SJCRH30 (cell line): ENCODE measurements at places on chromosomes 11 and 22.
A peak's percentile ranks its signal among the peaks of the same experiment; 100 is the strongest.

DNA sequence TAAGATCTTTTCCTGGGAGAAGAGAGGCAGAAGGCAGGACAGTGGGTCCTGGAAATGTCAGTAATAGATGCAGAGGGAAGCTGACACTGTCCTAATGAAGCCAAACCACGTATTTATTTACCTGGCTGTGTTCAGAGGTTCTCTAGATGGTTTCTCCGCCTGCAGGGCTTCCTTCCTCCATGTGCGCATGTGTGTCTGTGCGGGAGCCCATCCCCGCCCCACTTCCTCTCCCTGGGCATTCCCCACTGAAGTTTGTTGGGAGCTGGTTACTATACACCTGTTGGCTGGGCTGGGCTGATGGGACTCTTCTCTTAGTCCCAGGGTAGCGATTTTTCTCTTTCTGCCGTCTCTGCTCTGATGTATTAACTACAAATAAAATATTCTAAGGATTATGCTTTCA is 204.9 kb upstream of the TBCEL start:
- DNase-seq, result no peak

GRCh38 chr22:24973872-24974271 is 21.4 kb downstream of the KIAA1671 start:
- DNase-seq, result no peak

DNA sequence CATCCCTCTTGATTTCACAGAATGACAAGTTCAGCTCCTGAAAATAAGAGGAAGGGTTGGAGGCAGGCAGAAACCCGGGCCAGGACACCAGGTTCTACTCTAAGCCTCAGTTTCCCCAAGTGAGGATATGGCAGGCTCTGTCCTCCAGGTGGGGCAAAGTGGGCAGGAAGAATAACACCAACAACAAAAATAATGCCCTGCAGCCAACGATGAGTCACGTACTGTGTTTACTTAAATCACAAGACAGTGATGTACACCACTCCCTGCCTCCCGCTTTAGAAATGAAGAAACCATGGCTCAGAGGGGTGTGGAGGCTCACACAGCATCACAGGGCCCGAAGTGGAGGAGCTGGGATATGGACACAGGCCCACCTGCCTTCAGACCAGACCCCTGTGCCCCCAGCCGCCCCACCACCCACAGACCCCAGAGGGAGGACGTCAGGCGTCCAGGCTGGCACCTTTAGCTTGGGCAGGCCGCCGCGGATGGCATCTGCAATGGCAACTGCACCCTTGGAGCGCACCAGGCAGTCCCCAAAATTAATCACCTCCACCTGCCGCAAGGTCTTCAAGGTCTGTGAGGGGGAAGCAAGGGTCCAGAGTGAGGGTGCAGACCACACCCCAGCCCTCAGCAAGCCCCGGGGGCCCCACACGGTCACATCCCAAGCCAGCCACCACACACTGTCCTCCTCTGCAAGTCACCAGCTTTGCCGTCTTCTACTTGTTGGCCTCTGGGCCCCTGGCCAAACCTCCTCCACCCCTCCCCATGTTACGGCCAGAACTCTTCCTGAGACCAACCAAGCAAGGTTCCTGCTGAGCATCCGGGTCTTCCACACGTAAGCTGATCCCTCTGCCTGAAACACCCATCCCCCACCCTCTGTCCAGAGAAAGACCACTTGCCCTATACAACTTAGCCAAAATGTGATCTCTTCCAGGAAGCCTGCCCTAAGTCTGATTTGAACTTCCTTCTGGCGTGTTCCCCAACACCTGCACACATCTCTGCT is 15.8 kb upstream of the CHADL start:
- DNase-seq, result no peak

- DNase-seq, result peak; percentile 49
Measured at GRCh38 chr11:16194566-16194965, 161.8 kb downstream of the SOX6 start.
